ENCODE measurements at places on chromosomes 6 and 20.

DNA sequence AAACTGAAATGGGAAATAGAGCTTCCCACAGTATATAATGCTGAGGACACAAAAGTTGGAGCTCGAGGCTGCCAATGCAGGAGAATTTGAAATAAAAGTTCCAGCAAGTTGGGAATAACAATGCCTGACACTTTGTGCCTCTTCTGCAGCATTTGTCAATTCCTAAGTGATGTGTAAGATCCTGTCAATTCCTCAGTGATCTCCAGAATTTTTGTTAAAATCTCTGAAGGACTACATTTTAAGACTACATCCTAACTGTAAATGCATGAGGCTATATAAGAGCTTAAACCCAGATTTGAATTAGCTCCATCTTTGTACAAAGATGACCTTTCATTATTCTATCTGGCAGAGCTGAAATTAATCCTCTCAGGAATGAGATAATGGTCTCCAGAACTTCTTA is 208.2 kb downstream of the COL12A1 start:
- no peak for DNase-seq

DNA sequence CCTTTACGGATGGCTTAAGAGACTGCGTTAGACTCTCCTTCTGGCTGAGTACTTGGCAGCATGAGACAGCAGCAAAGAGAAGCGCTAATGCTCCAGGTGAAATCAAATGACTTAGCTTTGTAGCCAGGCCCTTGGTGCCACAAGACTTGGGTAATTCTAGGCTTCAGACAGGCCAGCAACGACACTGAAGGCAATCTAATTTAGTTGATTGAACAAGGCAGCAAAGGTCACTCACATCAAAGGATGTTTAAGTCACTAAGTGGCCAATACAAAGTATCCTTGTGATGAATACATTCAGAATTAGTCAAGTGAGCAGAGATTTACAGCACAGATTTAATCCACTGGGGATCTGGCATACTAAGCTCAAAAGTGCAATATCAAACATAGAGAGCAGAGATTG is 113.2 kb downstream of the FAM83B start:
- DNase-seq: no peak

GRCh38 chr6:30570263-30570662 is 979 bp upstream of the ABCF1 start:
- no peak for DNase-seq

GRCh38 chr6:144594585-144594984 is 309.4 kb downstream of the UTRN start:
- no peak for DNase-seq

DNA sequence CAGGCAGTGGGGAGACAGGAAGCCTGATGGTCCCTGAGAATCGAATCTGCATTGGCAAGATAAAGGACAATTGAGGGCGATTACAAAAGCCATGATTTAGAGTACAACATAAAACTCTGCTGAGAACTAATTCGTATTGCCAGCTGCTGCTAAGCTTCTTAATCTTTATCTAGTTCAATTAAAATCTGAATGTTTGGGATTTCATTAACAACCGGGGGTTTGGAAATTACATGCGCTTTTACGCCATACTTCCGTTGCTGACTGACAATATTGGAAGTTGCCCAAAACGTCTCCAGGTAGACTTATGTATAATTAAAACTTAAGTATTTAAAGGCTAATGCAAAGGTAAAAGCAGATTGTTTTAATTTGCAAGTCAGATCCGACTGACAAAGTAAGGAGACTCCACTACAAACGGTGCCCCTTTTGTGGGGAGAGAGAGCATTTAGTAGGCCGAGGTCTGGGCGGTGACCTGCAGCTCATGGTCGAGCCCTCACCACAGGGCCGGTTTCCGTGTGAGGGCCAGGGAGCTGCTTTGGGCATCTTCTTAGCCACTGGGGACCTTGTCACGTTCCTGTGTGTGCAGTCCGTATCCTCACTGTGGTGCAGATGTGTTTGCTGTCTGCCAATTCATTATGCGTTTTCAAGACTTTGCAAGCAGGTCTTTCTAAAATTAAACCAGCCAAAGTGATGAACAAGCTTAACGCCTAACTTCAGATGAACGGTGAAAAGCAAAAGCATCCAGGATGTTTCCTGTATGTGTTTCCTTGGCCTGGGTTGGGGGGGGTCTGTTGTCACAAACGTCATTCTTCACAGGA is 49.9 kb downstream of the CDH4 start:
- DNase-seq: no peak

GRCh38 chr6:148869585-148869984 is 122.8 kb downstream of the UST start:
- no peak for DNase-seq

DNA sequence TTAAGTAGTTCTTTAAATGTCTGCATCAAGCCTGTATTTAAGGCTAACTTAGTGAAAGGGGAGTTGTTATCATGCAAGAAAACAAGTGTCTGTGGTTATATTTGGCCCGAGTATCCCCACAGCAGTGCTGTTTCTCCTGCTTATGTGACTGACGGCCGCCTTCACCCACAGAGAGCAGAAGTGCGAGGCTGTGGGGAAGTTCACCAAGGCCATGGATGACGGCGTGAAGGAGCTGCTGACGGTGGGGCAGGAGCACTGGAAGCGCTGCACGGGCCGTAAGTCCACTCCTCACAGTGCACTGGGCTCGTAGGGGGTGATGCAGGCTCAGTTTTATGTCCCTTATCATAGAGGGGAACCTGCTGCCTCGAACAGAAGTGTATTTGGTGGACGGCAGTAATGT is 53.2 kb upstream of the SYNJ2 start:
- no peak for DNase-seq

GRCh38 chr20:48374991-48375595 is 452.7 kb downstream of the PREX1 start:
- DNase-seq: no peak

DNA sequence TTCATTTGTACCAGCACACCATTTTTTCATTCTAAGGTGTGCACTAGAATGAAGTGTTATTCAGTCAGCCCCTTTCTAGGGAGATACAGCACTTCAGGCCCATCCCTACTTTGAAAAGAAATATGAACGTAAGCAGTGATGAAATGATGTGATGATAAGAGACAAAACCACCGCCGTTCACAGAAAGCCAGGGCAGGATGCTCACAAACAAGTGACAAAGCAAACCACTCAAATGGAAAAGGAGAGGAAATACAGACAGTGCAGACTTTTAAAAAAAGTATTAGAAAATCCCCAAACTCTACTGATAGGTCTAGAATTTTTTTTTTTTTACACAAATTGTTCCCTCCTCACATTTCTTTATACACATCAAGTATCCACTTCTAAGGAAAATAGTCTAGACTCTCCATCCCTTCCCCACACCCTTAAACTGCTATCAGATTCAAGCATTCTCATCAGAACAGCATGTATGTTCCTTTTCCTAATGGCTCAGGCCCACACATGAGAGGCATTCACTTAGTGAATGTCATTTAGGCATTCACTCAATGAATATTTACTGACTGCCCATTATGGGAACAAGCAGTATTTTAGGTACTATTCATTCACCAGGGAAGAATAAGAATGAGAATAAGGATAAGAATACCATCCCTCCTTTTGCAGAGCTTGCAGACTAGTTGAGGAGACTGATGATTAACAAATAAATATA is 243.5 kb downstream of the GMPR start:
- DNase-seq: no peak

DNA sequence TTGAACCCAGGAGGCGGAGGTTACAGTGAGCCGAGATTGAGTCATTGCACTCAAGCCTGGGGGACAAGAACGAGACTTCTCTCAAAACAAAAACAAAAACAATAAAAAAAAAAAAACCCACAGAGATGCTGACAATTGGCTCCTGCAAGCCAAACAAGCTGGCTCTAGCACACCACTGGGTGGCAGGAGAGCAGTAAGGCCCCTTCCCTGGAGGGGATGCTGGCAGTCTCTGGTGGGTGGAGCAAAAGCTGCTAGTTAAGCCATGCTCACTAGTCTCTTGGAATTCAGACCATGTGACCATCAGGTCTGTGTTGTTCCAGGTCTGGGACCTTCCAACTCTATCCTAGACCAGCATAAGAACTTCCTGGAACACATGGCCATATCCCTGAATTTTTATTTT is 18.9 kb upstream of the DSN1 start:
- no peak for DNase-seq

GRCh38 chr6:30981942-30982772 is 1.4 kb upstream of the MUC21 start:
- no peak for DNase-seq

DNA sequence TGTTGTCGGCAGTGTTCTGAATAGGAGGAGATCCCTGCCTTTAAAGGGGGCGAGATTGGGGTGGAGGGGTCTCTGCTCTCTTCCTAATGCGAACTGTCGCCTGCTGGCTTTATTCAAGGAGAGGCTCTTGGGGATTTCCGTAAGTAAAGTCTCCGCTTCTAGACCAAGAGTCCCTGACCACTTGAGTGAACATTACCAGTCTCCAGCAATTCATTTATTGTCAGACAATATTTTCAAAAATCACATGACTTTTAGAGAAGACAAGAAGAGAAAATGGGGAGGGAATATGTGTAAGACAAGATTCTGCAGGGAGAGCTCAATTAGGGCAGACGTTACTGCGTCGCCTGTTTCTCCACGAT is 21.2 kb downstream of the POM121L2 start:
- DNase-seq: no peak

- DNase-seq: no peak
Measured at GRCh38 chr20:24442909-24443308, 26.5 kb upstream of the SYNDIG1 start.

DNA sequence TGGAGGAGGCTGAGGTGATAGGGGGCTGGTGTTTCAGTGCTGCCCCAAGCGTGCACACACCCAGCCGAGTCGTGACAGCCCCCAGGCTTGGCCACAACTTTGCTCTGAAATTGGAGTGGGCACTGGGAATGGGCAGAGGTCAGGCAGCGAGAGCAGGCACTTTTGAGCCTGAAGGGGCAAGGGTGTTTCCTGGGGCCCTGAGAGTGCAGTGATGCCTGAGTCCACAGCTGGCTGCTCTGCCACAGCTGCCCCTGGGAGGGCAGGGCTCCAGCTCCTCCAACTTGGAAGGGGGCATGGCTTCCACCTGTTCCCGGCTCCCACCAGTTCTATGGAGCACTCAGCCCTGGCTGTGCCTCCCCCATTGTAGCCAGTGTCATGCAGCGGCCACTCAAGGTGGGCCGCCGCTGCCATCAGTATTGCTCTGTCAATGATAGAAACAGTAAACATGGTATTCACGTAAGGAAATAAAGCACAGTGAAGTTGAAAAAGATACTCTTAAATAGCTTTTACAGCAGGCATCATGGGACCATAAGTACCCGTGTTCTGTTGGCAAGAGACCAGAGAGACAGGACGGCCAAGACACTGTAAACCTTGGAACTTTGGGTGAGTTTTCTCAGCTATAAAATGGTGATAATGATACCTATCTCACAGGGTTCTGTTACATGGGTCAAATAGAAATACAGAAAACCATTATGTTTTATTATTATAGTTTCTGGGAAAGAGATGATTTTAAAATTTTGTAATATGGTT is 108.9 kb downstream of the THEMIS start:
- DNase-seq: no peak

- DNase-seq: no peak
Measured at GRCh38 chr6:47335466-47335865, 25.8 kb upstream of the TNFRSF21 start.

DNA sequence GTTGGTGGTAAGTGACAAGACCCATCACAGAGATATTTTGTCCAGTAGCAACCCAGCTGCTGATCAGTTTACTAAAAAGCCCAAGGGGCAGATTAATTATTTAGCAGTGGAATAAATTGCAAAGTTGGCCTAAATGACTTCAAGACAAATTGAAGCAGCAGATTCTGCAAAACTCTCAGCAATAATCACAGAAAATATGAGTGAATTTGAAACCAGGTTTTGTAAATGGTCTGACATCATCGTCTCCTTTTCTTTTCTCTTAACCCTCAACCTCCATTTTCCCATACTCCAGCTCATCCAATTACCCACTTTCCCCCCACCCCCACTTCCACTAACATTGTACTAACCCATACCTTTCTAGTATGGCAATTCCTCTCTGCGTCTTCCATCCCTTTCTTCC is 11.3 kb upstream of the PTPRK start:
- no peak for DNase-seq

- peak; percentile 71 for DNase-seq
Measured at GRCh38 chr6:150876598-150876997, 11.1 kb downstream of the MTHFD1L start.

- DNase-seq: no peak
Measured at GRCh38 chr6:25341203-25341552, 62.0 kb downstream of the CARMIL1 start.

DNA sequence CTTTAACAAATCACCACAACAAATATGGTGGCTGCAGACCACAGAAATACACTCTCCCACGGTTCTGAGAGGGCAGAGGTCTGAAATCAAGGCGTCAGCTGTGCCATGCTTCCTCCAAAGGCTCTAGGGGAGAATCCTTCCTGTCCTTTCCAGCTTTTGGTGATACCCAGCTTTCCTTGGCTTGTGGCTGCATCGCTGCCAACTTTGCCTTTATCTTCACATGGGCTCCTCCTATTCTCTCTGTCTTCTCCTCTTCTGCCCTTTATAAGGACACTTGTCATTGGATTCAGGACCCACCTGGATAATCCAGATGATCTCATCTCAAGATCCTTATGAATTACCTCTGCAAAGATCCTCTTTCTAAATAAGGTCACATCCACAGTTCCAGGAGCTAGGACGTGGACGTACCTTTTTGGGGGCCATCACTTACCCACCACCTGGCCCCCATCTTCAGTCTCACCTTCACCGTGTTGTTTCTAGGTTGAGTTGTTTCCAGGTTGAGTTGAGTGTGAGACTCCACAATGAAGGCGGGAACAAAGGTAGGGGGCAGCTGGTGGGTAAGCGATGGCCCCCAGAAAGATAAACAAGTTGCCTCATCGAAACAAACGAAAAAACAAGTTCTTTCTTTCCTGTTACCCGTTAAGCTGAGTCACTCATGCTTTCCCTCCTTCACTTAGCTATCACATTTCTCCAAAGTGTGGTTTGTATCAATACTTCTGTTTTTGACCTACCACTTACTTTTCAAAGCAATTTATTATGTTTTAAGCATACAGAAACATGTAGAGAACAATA is 68.9 kb upstream of the SLC22A16 start:
- DNase-seq: no peak

GRCh38 chr6:13405961-13406477 is 77.7 kb upstream of the TBC1D7 start:
- no peak for DNase-seq

DNA sequence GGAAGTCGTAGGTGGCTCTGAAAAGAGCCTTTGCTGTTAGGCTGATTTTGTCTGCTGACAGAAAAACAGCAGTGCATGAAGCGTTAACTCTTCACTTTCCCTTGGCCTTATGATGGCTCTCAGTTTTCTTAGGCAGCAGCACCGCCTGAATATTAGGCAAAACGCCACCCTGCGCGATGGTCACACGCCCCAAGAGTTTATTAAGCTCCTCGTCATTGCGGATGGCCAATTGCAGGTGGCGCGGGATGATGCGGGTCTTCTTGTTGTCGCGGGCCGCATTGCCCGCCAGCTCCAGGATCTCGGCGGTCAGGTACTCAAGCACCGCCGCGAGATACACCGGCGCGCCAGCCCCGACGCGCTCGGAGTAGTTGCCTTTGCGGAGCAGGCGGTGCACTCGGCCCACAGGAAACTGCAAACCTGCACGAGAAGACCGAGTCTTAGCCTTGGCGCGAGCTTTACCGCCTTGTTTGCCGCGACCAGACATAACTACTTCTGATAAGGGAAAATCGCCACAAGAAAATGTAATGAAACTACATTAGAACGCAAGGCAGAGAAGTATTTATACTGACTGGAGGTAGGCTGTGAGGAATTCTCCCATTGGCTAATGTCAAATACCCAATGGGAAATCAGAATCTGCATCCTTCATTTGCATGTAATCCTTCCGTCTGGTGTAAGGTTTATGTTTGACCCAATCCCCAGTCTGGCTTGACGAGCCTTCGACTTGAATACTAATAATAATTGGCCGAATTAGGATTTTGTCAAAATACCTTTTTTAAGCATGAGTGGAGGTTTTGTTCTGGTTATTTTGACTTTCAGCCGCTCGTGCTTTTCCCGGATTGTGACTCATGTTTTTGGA is 53.9 kb upstream of the HFE start:
- DNase-seq: peak; percentile 47
